ENCODE measurements at places on chromosomes 12 and 14. TPM values are rescaled to one million over a fixed set of nuclear protein-coding genes. Genes with fewer than 3 reads are reported as not detected.
A peak's percentile ranks its signal among the peaks of the same experiment; 100 is the strongest.

Gene CLECL1
- 6.5 TPM for total RNA-seq

- H3K36me3 ChIP-seq = no peaks in the 10 kb centered on the region
- peaks cover 22% of the 10 kb centered on the region for H3K27me3 ChIP-seq
- DNase-seq = peak; percentile 25
- H3K4me1 ChIP-seq = peaks cover 4% of the 10 kb centered on the region
- no peak within 1 kb of the TSS for H3K4me3 ChIP-seq
- no peak within 1 kb of the TSS for H3K27ac ChIP-seq
Observed at GRCh38 chr12:14567351-14568162, at the start of gene PLBD1. Gene PLBD1, minus strand, starts transcription at chr12:14567883. Its CDS starts 187 bp downstream, at chr12:14567696.

Gene C14orf132
- total RNA-seq = 3.2 TPM

DNA sequence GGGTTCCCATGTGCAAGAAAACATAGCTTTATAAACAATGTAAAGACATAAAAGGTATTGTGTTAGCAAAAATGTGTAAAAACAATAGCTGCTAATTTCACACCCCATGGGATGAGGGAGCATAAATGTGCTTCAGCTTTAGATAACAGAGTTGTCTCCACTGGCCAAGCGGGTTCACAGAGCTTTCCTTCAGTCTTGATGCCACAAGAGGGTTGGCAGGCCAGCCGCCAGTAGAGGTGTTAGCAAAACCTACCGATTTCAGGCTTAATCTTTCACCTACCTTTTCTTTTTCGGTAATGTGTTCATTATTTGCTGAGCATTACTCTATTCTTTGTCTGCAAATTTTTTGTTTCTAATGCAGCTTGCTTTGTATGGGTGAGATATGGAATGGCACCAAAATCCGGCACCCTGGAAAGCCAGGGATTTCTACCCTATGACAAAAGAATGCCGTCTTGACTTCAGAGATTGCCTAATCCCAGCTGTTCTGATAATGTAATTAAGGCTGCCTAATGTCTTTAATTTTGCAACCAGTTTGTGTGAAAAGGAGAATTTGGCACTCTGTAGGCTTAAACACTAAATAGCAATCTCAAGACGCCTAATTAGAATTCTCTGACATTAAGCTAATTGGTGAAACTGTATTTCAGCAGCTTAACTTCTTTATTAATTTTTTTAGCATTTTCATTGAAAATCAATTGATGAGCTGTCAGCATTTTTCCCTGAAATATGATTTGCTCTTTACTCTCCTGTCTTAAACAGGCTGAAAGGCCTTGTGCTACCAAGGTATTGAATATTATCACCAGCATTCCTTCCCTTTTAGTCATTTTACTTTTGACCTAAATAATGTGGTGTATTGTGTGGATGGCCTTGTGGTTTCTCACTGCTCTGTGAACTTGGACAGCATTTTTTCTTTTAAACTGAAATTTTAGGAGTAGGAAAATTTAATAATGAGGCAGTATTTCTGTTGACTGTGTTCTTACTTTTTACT lies 60.7 kb downstream of the POLR3B start:
- H3K4me3 ChIP-seq = no peak overlapping the region
- no peak for DNase-seq
- H3K4me1 ChIP-seq = no peaks in the 10 kb centered on the region
- peaks cover 39% of the 10 kb centered on the region for H3K36me3 ChIP-seq

Gene KCNC2
- total RNA-seq = not detected

DNA sequence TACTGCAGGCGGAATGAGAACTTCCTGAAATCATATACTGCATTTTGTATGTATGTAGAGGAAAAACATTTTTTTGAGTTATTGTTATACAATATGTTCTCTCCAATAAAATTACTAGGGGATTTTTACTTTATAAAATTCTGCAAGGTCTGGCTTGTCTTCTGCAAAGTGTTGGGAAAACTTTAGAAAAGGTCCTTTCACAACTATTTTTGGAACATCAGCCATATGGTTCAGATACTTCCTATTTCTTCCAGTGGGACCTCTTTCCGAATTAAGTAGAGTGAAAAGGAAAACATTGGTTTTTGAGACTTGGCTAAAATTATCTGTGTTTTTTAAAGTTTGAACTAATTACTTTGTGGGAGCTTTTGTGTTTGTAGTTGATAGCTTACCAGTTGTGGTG lies 52.7 kb downstream of the DAAM1 start:
- no peak for DNase-seq
- H3K27ac ChIP-seq = no peak overlapping the region
- no peak overlapping the region for H3K4me3 ChIP-seq

DNA sequence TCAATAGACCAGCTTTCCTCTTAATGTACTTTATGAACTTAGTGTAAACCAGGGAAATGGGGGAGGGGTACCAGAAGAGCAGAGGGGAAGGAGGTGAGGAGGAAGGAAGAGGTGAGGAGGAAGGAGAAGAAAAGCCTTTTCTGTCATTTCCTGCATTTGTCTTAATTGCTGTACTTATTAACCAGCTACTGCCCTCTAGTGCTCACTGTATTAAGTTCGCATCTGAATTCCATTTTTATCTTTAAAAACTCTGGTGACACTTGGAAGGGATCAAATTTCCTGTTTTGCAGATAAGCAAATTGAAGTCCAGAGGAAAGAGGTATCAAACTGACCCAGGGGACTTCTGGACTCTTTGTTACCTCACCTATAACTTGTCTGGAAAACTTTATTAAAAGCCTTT lies 22.2 kb downstream of the MANSC1 start:
- H3K4me1 ChIP-seq = peaks cover 15% of the 10 kb centered on the region
- H3K27ac ChIP-seq = no peak overlapping the region
- H3K4me3 ChIP-seq = no peak overlapping the region
- H3K27me3 ChIP-seq = no peaks in the 10 kb centered on the region

DNA sequence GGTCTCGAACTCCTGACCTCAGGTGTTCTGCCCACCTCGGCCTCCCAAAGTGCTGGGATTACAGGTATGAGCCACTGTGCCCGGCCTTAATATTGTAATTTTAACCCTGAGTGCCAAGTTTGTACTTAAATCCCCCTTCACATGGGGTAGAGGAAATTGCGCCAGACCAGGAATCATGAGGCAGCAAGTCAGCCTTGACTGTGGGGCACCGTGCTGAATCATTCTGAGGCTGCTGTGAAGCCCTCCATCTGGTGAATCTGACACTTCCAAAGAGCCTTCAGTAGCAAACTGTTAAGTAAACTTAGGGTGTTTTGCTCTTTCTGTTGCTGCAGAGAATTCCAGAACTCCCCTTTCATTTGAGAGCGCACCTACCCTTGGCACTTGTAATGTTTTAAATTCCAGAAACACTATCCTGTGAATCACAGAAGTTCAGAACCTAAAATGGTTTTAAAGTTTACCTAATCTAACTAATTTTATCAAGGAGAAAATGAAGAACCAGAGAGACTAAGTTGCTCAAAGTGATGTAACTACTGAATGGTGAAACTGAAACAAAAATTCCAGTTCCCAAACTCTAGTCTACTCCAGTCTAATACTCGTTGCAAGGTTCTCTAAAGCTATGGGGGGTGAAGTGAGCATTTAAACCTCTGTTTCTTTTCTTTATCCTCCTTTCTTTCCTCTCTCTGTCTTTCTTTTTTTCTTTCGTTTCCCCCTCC lies 7.5 kb downstream of the HEBP1 start:
- DNase-seq = no peak
- no peaks in the 10 kb centered on the region for H3K27me3 ChIP-seq
- H3K36me3 ChIP-seq = peaks cover 4% of the 10 kb centered on the region
- H3K4me3 ChIP-seq = no peak overlapping the region
- peaks cover 11% of the 10 kb centered on the region for H3K4me1 ChIP-seq
- no peak overlapping the region for H3K27ac ChIP-seq

- no peak within 1 kb of the TSS for H3K4me3 ChIP-seq
- peaks cover 8% of the 10 kb centered on the region for H3K27me3 ChIP-seq
- DNase-seq = no peak
- no peaks in the 10 kb centered on the region for H3K4me1 ChIP-seq
- no peak within 1 kb of the TSS for H3K27ac ChIP-seq
- no peaks in the 10 kb centered on the region for H3K36me3 ChIP-seq
Observed at GRCh38 chr14:104579507-104579906, at the start of gene C14orf180. Gene C14orf180, plus strand, starts transcription at chr14:104579764. Its CDS starts 6,667 bp downstream, at chr14:104586431.

Gene LRIG3
- total RNA-seq = 0.19 TPM

Gene PYGL
- 1.2 TPM for total RNA-seq

Gene GUCY2C
- not detected for total RNA-seq

- DNase-seq = no peak
- H3K27ac ChIP-seq = no peak overlapping the region
- no peaks in the 10 kb centered on the region for H3K4me1 ChIP-seq
Observed at GRCh38 chr12:1246637-1247036, 255.6 kb downstream of the ERC1 start.
